ENCODE measurements at places on chromosomes 4 and X. TPM values are rescaled to one million over a fixed set of nuclear protein-coding genes. Genes with fewer than 3 reads are reported as not detected.

DNA sequence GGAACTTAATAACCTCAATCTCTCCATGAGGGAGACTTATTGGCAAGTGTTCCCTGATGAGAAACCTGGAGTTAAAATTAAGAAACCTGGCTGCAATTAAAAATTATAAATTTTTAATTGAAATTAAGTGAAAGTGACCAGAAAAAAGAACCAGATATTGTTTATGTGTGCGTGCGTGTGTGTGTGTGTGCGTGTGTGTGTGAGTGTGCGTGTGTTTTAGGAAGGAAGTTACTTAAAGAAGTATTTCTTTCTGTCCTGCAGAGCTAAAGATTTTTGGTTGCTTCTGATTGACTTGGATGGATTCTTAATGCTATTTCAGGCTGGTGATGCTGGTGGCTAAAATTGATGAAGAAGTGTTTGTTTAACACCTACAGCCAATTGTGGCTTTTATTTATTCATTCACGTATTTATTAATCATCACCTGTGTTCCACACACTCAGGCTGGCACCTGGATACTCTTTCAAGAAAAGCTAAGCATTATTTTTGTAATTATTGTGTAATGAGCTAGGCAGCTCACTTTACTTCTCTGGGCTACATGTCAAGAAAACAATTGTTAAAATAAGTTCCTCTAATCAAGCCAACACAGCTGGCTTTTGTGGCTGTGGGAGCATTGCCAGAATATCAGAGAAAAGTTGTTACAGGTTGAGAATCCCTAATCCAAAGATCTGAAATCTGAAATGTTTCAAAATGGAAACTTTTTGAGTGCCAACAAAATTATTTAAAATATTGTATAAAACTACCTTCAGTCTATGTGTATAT is 68.5 kb downstream of the CEP44 start:
- no peak for DNase-seq

DNA sequence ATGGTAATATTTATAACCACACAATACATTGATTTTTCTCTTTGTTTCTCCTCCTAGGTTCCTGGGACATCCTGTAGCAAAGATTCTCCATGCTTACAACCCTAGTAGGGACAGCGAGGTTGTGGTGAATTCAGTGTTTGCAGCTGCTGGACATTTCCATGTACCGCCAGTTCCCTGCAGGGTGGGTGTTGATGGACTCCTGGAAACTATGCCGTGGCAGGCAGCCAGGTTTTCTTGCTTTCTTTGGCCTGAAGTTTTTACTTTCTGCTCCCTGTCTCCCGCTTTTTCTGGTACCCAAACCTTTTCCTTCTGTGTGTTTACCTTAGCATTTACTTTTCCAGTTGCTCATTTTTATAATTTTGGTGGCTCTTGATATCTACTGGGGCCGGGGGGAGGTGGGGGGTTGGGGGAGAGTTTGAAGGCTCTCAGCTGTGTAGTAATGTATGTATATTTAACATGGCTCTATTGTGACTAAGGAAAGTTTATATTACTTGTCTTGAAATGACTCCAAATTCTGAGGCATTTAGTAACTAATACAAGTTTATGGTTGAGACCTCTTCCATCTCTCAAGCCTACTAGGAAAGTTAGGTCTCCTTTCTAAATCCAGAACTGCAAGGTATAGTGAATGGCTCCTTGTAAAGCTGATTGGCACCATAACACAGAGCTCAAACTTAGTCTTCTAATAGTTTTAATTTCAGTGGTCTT is 89.7 kb downstream of the TMEM131L start:
- DNase-seq: no peak

DNA sequence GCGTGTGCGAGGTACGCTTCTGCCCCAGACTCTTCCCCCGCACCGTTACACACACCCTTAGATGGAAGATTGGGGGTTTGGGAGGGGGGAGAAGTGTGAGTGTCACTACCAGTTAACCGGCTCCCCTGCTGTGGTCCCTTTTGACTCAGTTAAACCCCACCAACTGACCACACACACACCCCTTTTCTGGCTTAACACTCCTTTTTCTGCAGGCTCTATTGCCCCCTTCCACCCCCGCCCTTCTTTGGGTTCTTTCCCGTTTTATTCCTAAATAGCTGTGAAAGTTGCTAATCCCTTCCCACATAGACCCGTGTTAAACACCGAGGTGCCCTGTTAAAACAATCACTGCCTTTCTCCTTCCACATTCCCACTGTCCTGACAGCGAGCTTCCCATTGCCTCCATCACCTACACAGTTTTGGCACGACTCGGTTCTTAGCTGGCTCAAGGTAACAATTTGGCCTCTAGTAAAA is 3.7 kb upstream of the NR3C2 start:
- no peak for DNase-seq

GRCh38 chrX:13252726-13253125 is 67.1 kb downstream of the ATXN3L start:
- no peak for DNase-seq

DNA sequence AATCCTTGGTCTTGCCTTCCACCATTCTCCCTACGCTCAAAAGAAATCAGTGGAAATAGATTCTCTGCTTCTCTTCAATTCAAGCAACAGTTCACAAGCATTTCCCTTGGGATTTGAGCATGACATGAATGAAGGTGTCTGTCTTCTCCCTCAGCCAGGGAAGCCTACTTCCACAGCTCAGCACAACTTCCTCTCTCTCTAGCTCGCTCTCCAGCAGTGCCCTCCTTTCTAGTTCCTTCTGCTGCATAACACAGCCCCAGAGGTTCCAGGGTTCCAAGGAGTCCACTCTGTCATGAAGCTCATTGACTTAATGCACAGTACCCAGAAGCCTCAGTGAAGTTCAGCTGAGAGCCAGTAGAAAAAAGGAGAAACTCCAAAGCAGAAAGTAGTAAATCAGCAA is 81.3 kb downstream of the PLS3 start:
- DNase-seq: no peak

GRCh38 chrX:115957862-115958490 is 212.6 kb upstream of the AGTR2 start:
- no peak for DNase-seq

DNA sequence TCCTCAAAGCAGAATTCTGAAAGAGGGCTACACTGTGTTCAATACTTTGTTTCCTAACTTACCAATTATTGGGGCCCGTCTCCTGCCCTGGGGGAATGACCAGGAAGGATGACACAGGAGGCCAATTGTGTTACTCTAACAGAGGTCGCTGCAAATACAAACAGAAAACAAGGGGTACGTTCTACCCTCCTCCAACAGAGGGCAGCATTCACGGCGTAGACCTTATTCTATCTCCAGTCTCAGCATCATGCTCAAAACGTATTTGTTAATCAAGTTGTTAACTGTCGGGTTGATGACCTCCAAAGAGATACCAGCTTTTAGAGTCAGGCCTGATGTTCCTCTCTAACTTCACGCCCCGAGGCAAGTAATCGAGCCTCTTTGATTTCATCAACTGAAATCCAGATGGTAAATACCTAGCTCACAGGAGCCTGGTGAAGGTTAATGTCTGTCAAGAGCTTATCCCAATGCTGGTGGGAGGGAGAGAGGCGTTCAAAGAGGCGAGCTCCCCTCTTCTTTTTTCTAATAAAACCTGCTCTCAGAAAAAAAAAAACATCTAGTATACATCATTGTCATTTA is 181.0 kb upstream of the KCNIP4 start:
- DNase-seq: no peak

The BRS3 gene
- total RNA-seq: not detected

The TECRL gene
- total RNA-seq: not detected
